ENCODE measurements at places on chromosomes 11 and 22.

DNA sequence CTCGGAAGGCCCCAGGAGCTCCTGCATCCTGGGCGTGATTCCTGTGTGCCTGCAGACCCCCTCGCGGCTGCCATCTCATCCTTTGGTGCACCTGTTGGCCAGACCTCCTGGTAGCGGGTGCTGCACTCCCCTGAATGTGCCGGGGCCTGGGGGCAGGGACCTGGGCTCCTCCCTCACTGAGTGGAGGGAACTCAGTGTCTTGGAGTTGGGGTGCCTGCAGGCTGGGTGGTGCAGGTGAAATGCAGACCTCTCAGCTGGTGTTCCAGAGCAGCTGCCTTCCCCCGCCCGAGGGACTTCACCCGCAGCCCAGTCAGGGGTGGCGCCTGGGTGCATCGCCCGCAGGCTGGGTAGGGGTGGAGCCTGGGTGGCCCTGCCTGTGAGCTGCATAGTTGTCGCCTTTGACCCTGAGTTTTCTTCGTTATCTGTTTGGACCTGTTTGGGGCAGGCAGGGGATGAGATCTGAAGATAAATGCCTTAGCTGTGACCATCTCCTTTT lies 31.4 kb downstream of the LRP5 start:
- DNase-seq = no peak

DNA sequence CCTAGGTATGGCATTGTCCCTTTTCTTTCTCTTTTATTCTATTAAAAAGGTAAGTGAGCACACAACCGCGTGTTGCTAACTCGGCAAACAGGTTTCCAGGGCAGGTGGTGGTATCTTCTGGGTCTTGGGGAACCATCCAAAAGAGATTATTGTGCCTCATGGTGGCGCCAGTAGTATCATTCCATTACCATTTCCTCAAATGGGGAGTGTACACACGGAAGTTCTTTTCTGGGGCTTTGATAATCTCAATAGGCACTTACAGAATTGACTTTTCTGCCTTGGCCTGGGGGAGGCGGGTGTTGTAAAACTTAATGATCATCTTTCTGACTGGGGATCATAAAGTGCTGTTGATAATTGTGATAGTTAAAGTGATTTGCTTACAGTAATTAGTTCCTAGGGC lies 234.1 kb downstream of the KIRREL3 start:
- no peak for DNase-seq

DNA sequence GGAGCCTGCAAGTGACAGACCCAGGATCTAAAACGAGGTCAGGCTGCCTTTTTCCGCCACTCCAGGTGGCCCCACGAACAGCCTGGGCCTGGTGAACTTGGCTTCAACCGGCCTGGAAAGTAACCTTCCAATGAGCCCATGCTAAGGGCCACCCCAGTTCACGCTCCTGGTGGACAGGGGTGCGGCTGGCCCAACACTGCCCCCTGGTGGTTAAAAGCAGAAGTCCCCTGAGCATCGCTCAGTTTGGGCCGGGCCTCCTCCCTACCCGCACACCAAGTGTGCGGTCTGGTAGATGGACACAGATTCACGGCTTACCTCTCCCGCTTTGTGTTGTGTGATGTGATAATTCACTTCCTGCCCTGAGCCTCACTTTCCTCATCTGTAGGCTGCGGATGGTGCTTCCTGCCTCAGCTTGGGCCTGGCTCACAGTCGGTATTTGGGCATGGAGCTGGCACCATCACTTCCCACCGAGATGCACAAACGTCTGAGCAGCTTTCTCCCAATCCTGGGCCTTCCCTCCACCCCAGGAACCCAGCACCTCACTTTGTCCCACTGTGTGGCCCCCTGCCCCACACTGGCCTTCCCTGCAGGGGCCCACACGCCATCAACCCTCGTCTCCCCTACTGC lies 13.7 kb upstream of the SEC14L3 start:
- DNase-seq = peak; percentile 35

GRCh38 chr11:102470251-102470650 lies 17.7 kb upstream of the TMEM123 start:
- no peak for DNase-seq

- DNase-seq = no peak
Measured at GRCh38 chr11:17607591-17608570, 60.8 kb downstream of the OTOG start.

- DNase-seq = no peak
Measured at GRCh38 chr22:30744224-30744623, 49.5 kb downstream of the OSBP2 start.

DNA sequence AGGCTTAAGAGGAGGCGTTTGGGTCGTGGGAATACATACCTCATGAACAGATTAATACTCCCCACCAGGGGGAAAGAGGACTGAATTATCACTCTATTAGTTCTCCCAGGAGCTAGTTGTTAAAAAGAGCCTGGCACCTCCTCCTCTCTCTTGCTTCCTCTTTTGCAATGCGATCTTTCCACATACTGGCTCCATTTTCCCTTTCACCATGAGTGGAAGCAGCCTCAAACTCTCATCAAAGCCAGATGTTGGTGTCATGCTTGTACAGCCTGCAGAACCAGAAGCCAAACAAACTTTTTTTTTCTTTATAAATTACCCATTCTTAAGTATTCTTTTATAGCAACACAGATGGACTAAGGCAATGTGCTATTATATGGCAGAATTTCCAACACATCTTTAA lies 258.5 kb downstream of the FAM76B start:
- DNase-seq = no peak

DNA sequence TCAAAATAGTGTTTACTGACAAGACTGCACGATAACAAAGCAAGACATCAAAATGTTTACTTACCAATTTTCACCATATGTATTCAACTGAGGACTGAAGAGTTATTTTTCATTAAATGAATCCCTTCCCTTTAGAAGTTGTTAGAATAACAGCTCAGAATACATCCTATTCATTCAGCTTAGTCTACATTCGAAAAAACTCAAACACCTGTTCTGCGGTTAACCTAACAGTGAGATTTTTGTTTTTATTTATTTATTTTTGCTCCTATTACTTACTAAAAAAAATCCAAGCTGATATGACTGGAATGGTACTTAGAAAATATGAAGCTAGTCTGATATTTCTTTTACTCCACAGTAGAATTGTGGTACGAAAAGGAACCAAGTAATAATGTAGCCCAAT lies 10.0 kb downstream of the KCNA4 start:
- DNase-seq = no peak

- DNase-seq = no peak
Measured at GRCh38 chr11:125236072-125236825, 71.7 kb downstream of the PKNOX2 start.

DNA sequence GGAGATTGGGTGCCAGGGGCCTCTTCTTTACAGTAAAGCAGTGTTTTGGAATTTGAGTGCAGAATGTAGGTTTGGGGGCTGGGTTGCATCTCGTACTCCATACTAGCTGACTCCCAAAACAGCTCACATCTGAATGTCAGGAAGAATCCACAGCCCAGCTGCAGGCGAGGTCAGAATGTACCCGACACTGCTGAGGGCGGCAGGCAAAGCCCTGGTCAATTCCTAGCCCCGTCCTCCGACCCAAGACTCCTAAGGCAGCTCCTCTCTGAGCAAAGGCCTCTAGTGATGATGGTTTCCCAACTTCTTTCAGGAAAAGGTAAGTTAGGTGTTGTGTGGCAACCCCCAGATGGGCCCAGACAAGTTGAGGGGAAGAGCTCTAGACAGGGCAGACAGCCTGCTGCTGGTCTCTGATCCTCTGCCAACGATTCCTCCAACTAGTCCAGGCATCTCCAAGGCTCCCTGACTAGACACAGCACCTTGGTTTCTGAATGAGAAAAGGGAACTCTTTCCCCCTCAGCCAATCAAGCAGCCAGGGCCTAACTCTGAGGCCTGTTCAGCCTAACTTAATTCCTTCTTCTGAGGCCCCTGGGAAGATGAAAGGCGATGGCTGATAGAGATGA lies 8.6 kb downstream of the LARGE2 start:
- DNase-seq = no peak

DNA sequence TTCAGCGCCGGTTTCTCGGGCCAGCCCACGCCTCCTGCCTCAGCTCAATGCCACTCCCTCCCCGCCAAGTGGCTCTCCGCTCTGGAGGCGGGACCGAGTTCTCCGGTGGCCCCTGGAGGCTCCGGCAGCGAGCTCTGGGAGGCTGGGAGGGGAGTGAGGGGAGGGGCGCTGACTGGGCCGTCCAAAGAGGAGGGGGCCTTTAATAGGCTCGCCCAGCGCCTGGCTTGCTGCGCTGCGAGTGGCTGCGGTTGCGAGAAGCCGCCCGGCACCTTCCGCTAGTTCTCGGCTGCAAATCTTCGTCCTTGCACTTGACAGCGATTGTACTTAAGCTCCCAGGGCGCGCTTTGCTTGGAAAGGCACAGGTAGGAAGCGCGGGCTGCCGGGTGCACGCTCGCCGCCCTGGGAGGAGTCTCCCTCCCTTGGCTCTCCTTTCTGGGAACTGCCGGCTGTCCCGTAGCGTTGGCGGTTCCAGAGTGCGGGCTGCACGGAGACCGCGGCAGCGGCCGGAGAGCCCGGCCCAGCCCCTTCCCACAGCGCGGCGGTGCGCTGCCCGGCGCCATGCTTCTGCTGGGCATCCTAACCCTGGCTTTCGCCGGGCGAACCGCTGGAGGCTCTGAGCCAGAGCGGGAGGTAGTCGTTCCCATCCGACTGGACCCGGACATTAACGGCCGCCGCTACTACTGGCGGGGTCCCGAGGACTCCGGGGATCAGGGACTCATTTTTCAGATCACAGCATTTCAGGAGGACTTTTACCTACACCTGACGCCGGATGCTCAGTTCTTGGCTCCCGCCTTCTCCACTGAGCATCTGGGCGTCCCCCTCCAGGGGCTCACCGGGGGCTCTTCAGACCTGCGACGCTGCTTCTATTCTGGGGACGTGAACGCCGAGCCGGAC lies at the start of gene ADAMTS15:
Gene ADAMTS15 (plus strand): TSS at position 230 of the 894 bp plus-strand sequence. CDS start 329 bp downstream, at position 559.
- DNase-seq = peak; percentile 14

GRCh38 chr11:85316967-85317366 lies 310.2 kb downstream of the DLG2 start:
- DNase-seq = no peak

DNA sequence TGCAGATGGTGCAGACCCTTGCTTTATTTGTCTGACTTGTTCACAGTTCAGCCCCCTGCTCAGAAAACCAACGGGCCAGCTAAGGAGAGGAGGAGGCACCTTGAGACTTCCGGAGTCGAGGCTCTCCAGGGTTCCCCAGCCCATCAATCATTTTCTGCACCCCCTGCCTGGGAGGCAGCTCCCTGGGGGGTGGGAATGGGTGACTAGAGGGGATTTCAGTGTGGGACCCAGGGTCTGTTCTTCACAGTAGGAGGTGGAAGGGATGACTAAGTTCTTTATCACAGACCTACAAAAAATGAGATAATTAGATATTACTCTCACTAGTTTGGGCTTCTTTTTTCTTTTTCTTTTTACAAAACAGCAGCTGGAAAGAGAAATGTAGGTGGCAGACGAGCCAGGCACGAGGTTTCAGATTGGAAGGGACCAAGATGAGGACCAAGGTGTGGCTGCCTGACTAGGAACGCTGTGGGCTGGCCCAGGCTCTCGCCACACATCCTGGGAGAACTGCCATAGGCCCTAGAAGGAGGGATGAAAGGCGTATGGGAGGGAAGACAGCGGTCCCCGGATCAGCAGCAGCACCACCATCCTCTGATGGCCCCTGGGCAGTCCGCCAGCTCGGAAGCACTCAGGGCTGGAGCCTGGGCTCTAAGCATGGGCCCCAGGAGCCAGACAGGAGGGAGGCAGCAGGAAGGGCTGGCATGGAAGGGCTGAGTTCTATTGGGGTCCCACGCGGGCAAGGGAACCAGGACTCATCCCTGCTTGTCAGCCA lies 14.2 kb downstream of the TXN2 start:
- no peak for DNase-seq

Measured in GOT3 (cell line).